Thoracic aorta (tissue), 2 donors: ENCODE measurements at places on chromosomes 7 and 10.

DNA sequence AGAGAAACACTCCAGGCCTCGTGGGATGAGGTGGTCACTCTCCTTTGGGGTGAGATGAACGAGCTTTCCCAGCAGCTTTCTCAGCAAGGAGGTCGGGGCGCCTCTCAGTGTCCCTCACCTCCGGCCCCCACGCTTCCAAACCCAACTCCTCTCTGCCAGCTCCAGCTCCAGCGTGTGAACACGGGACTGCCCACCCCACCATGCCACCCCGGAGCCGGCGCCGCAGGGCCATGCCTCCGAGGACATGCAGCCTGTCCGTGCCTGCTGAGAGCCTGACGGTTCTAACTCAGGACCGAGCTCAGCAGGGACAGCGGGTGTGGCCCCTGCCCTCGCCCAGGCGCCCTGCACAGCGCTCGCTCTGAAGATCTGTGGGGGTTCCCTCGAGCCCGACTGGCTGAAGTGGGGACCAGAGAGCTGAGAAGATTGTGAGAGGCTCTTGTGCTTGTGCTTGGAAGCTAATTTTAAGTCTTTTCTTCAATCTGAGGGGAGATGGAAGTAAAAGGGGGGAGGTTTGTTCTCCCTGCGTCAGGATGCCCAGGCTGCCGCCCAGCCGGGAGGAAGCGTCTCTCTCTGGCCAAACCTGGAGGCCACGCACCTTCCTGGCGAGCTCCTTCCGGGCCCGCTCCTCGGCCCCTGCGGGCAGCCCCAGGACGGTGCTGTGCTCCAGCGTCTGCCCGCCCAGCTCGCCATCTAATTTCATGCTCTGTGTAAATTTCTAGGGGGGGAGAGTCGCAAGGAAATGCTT, 5.1 kb upstream of the ADAM8 start:
- no peak for DNase-seq

DNA sequence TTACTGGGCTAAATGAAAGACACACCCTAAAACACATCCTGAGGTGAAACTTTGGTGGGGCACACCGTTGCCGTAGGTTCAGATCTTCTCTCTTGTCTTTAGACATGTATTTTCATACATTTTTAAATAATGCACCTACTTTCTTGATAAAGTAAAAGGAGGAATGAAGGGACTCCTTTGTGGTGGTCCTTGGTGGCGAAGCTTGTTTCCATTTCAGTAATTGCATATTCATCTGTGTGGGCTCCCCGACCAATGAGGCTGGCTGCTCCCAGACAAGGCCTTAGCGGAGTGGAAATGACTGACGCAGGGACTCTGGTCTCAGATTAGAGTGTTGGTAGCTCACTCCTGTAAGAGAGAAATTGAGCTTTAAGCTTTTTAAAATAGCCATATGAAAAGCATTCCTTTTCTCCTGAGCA, 815 bp downstream of the CCSER2 start:
- no peak for DNase-seq

- no peak for DNase-seq
Measured at GRCh38 chr10:91564026-91564425, 68.8 kb downstream of the PPP1R3C start.

DNA sequence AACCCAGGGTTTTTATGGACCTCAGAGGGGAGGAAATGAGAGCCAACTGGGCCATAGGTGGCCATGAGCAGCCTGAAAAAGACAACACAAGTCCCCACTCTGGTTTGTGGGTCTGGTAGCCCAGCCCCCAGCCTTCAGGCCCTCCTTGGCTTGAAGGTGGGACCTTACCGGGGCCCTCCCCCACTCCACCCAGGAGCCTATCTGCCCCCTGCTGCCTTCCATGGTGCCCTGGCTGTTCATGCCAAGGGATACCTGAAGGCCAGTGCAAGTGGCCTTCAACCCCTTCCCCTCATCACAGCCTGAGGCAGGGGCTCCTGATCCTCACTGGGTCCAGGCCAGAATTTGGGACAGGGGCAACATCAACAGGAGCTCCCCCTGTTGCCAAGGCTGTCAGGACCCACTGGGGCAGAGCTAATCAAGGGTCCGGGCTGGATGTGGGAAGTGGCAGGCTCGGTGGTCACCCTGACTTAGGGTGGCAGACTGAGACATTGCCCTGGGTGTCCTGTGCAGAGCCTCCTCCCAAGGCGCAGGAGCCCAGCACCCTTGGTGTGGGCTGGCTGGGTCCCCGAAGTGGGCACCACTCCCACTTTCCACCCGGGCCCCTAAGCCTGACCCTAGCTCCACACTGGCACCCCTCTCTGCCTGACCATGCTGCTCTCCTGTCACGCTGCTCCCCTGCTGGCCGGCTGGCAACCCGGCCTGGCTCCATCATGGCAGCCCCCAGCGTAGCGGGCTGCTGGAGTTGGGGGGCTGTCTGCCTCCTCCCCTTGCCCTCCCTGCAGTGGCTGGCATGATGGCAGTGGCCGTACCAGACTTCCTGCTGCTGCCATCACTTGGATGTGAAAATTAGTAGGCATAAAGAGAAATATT, 6.4 kb downstream of the WDFY4 start:
- DNase-seq, result no peak

DNA sequence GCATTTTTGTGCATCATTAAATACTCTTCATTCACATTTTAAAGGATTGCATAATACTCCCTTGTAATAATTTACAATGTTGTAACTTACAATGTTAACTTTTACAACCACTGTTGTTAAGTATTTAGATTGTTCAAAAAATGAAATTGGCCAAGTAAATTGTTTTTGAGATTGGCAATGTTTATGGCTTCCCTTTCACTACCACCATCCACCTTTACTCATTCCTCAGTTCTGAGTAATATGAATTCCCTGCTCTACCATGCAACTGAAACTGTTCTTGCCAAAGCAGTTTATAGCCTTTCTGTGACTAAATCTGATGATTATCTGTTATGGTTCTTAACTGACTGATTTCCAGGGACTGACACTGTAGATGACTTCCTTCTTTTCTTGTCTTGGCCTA, 80.5 kb upstream of the TMEM106B start:
- no peak for DNase-seq

GRCh38 chr7:96962221-96962885, 43.0 kb upstream of the DLX6 start:
- DNase-seq, result no peak

DNA sequence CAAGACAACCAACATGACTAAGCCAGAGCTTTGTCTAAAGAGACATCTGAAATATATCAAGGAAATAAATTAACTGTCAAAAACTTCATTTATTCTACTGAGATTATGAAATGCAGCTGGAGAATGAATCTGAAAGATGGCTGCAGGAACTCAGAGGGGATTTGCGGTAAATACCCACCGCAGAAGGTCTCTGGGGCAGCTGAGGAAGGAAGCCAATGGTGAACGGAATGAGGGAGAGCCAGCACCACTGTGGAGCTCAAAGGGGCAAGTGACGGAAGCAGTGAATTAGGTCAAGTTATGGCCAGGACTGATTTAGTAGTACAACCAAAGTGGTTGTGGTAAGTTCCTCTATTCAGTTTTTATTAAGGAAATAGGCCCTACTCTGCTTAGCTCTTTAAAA, 215.3 kb upstream of the GLI3 start:
- DNase-seq, result no peak

DNA sequence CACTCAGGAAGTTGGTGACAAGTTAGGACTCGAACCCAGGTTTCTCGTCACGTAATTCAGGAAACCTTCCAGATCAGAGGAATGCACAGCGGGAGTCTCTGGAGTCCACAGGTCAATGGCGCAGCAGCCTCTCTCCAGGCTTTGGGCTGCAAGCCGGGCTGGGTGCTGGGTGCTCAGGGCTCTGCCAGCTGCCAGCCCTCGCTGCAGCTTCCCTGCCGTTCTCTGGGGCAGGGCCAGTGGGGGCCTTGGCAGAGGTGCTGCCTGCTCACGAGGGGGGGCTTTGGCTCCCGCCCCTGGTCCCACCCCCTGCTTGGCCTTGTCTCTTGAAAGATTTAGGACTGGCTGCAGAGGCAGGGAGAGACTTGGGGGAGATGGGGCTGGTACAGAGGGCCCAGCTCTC, at the start of gene TACR2:
Gene TACR2 (minus strand): TSS at position 224 of the 400 bp plus-strand sequence. CDS start 595 bp downstream, outside the sequence.
- no peak for DNase-seq

GRCh38 chr10:110263164-110263563, 41.6 kb downstream of the SMNDC1 start:
- no peak for DNase-seq

GRCh38 chr10:27527666-27528295, 23.7 kb downstream of the RAB18 start:
- no peak for DNase-seq

- no peak for DNase-seq
Measured at GRCh38 chr7:135194494-135195095, 16.7 kb downstream of the WDR91 start.

DNA sequence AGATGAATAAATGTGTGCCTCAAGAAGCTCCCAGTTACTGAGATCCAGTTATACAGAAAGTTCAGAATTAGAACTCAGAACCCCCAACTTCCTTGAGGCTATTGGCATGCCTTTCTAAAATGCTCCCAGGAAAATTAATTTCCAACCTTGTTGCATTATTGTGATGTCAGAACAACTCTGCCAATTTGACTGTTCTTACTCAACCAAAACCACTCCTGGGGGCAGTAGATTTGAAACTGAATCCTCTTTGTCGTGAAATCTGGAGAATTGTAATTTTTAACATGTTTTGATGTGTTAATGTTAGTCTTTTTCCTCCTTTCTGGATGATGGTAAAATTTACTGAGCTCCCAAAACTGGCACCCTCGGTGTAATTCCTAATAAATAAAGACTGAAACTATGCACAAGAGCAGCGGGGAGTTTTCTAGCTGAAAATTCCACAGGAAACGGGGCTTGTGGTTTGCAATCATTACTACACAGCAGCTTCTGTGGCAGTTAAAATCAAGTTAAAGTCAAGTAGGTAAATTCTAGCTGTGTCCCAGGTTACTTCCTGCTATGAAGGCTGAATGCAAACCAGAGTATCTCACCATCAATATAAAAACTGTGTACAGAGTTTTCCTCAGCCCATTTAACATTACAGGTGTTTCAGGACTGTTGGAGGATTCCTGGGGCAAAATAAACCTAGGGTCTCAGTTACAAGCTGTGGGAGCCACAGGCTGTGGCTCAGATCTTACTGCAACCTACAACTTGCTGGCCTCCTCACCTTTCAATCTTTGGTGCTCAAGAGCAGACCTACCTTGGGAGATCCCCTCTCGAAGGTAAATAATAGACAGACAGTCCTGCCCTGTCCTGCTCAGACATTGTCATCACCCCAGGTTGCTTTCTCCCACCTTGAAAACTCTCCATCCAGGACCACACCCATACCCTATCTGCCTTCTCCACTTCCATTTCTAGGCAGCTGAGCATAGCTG, 156.3 kb upstream of the KMT2E start:
- DNase-seq, result no peak

DNA sequence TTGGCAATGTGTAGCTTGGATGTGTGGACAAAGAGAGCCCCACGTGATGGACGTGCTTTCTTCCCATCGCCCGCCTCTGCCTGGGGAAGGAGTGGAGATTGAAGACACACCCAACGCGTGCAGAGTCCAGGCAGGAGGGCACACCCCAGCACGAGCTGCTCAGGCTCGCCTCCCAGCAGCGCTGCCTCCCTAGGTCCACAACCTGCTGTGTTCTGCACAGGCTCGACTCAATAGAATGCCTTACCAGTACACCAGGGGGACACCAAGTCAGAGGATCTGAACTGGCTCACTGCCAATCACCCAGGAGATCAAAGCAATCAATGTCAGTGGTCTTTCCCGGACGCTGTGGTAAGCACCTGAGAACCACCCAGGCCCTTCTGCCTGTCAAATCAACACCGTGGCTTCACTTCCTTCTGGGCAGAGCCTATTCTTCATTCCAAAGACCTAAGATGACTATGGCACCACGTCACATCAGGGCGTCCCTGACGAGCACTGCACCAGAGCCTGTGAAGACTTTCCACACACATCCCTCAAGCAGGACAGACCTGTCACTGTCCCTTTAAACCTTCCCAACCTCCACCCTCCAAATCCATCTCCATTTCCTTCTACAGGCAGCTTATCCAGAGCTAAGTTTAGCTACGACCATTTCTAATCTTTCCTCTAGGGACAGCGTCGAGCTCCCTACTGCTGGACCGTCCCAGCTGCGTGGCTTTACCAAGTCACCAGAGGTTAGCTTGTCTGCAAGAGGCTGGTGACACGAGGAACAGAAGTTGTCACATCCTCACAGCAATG, 72.3 kb downstream of the AMZ1 start:
- no peak for DNase-seq

GRCh38 chr10:75779276-75779675, 347.9 kb downstream of the LRMDA start:
- DNase-seq, result no peak

- no peak for DNase-seq
Measured at GRCh38 chr7:83835424-83835823, 186.5 kb upstream of the SEMA3E start.
